Endodermal cell (in vitro differentiated cells): ENCODE measurements at places on chromosomes 1 and 21. TPM values are rescaled to one million over a fixed set of nuclear protein-coding genes. Genes with fewer than 3 reads are reported as not detected.

ARF1 gene
- total RNA-seq = 322 to 458 TPM (median 338 TPM) in 3 replicates

PLCH2 gene
- total RNA-seq = 0.21 to 0.31 TPM in 2 of 3 replicates, not detected in the other

- H3K4me3 ChIP-seq = no peak overlapping the region
- H3K27me3 ChIP-seq = no peaks in the 10 kb centered on the region
- no peaks in the 10 kb centered on the region for H3K36me3 ChIP-seq
- no peaks in the 10 kb centered on the region for H3K4me1 ChIP-seq
- DNase-seq = no peak
These were observed 54.6 kb upstream of the ACTRT2 start for GRCh38 chr1:2966449-2967328.

DNA sequence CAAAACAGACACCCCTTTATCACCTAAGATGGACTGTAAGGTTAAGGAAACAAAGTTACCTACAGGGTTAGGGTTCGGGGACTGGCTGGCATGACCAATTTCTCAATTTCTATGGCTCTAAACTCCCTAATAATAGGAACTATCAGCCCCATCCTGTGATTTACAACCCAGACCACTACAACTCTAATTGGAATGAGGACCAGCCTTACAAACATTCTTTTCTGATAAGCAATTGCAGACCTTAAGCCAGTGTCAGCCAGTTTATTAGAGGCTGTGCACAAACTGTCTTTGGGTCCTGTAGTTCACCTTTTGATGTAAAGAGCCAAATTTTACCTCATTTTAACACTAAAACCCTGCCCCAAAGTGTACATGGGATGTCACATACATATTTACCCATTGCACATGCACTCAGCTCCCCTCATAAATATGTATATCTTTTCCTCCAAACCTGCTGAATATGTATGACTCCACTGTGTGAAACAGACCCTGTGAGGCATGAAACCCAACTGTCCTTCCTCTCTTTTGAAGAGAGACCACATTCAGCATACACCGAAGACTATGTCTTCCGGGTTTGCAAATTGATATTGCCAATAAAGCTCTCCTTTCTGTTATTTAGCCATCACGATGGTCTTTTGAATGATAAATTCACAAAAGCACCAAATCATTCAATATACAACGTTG is 7.3 kb upstream of the APP start:
- H3K27me3 ChIP-seq = no peaks in the 10 kb centered on the region
- no peak overlapping the region for H3K27ac ChIP-seq
- no peak overlapping the region for H3K4me3 ChIP-seq
- H3K36me3 ChIP-seq = no peaks in the 10 kb centered on the region
- DNase-seq = no peak
- H3K4me1 ChIP-seq = no peaks in the 10 kb centered on the region

DNA sequence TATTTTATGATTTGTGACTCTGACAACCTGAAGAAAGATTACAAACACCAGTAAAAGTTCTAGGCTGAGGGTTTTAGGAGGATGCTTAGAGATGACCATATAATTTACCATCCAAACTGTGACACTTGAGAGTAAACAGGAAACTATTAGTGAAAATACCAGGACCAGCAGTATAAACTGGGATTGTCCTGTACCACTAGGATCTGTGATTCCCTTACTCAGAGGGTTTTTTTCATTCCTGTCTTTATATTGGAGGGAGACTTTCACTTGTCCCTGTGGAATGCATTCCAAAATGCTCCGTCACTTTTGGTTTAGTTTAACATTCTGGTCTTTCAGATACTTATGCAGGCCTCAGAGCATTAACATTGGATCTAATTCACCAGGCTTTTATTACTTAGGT is 482.9 kb downstream of the PTBP2 start:
- no peak for DNase-seq
- no peaks in the 10 kb centered on the region for H3K27me3 ChIP-seq

DNA sequence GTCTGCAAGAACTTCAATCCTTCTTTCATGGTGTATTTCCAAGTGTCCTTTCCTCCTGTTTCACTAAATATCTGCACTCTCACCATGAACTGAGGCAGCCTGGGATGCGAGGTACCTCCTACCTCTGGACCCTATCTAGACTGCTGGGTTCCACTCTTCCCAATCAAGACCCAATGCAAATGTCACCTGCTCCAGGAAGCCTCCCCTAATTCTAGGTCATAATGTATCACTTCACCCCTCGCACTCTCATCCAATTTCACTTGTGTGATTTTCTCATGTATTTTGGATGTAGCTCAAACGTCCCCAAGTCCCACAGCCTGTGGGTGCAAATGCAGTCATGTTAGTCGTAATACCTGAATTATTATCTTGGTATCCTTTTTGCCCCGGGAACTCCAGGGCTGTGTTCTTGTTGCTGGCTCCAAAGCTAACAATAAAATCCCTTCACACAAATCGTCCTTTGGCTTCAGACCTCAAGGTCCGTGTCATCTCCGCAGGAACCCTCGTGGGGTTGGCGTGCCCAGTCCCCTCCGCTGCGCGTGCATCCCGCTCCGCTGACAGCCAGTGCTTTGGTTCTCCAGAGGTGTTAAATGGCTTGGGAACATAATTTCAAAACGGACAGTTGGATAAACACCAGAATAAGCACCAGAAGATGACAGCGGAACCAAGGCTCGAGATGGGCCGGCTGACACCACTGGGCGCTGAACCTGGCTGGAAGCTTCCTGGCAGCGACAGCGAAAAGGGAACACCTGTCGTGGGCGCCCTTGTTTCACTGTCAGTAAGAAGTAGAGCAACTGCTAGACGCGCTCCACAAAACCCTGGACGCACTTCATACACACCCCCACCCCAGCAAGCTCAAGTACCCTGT is 1.0 kb upstream of the BACH1 start:
- no peak for DNase-seq
- peaks cover 13% of the 10 kb centered on the region for H3K4me1 ChIP-seq
- H3K36me3 ChIP-seq = no peaks in the 10 kb centered on the region
- peak overlapping the region; percentile 69 for H3K4me3 ChIP-seq
- H3K27ac ChIP-seq = no peak overlapping the region
- no peaks in the 10 kb centered on the region for H3K27me3 ChIP-seq

DNA sequence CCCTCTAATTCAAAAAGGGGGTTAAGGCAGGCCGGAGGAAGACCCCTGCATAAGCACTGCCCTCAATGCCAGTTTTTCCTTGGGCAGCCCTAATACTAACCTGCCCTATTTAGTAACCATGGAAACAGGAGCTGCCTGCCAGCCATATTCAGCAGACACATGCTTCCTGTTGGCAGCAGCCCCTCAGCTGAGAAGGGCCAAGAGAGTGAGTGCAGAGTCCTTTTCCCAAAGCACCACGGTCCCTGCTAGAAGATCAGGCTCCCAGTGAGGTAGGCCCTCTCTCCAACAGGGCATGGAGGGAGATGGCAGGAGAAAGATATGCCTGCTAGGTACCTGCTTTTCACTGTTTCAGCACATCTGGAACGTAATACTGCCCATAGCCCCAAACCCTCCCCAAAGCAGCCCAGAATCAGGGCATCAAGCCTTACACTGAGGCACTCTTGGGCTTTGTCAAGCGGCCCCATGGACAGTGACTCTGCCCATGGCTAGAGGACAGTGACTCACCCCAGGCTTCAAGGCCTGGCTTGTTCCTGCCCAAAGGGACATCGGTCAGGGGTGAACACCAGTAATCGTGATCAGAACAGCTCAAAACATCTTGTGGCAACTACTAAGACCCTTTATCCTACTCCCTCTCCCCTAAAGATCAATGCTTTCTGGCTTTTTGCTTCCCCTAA is 64.5 kb downstream of the BCAR3 start:
- H3K27ac ChIP-seq = peak overlapping the region; percentile 42
- peaks cover 44% of the 10 kb centered on the region for H3K4me1 ChIP-seq
- H3K4me3 ChIP-seq = peak overlapping the region; percentile 1
- H3K27me3 ChIP-seq = no peaks in the 10 kb centered on the region
- peaks cover 54% of the 10 kb centered on the region for H3K36me3 ChIP-seq

DNA sequence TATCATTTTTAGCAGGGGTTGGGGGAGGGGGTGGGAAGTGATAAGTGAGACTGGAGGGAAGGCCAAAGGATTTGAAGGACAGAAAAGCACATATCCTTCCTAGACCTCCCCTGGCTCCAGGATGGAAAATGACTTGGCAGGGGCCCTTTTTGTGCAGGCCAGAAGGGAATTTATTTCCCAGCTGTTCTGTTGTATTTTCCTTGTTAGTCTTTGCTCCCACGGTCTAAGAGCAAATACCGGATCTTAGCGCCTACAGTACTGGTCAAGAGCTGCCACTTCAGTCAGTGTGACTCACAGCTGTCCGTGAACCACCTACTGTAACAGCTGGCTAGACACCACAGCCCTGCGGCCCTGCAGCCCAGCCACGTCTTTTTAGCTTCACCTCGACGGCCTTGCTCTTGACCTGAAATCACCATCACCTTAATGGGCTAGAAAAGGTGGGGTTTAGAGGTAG is 51.0 kb upstream of the ERRFI1 start:
- H3K4me3 ChIP-seq = no peak overlapping the region
- peaks cover 13% of the 10 kb centered on the region for H3K4me1 ChIP-seq
- H3K27ac ChIP-seq = no peak overlapping the region
- no peaks in the 10 kb centered on the region for H3K27me3 ChIP-seq

DNA sequence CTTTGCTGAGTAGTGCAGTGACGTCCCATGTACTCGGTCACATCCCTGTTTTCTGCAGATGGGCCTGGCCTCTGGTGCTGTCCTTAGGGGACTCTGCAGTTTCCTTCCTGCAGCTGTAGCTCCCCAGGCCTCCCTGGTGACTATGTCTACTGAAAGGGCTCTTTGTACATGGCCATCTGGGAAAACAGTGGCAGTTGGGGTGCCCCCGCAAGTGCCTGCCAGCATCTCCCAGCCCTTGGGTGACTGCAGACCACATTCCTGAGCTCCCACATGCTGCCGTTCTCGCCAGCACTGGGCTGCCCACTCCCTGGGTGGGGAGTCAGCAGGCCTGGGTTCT is 37.5 kb upstream of the KCNA10 start:
- no peak overlapping the region for H3K4me3 ChIP-seq
- no peaks in the 10 kb centered on the region for H3K36me3 ChIP-seq
- H3K27ac ChIP-seq = no peak overlapping the region
- H3K4me1 ChIP-seq = no peaks in the 10 kb centered on the region
- peak; percentile 55 for DNase-seq

LCE3E gene
- not detected in 2 replicates for total RNA-seq

GRCh38 chr1:215133532-215133931 is 51.0 kb downstream of the KCNK2 start:
- H3K4me1 ChIP-seq = no peaks in the 10 kb centered on the region
- DNase-seq = no peak
- H3K36me3 ChIP-seq = no peaks in the 10 kb centered on the region
- no peak overlapping the region for H3K4me3 ChIP-seq

DNA sequence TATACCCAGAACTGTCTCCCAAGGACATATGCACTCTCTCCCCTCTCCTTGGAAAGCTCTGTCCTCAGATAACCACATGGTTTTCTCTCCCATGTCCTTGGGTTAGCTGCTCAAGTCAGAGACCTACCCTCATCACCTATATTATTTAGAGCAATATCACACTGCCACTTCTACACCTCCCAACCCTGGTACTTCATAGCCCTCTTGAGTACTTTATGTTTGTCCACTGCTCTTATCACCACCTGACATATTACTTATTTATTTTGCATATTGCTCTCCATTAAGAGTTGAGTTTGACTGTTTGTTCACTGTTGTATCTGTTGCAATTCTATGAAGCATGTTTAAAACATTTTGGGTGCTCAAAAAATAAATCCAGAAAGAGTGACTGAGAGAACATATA is 126.3 kb upstream of the ATP1B1 start:
- H3K27ac ChIP-seq = no peak overlapping the region
- no peaks in the 10 kb centered on the region for H3K36me3 ChIP-seq
- H3K4me3 ChIP-seq = no peak overlapping the region
- no peaks in the 10 kb centered on the region for H3K4me1 ChIP-seq
- no peak for DNase-seq

FLVCR1 gene
- total RNA-seq = 49.2 and 54.9 TPM in 2 replicates

GRCh38 chr1:118137900-118138299 is 47.1 kb downstream of the SPAG17 start:
- H3K27ac ChIP-seq = no peak overlapping the region
- H3K4me1 ChIP-seq = peaks cover 2% of the 10 kb centered on the region
- no peak overlapping the region for H3K4me3 ChIP-seq
- no peaks in the 10 kb centered on the region for H3K36me3 ChIP-seq
- no peak for DNase-seq

- peaks cover 3% of the 10 kb centered on the region for H3K4me1 ChIP-seq
- H3K4me3 ChIP-seq = no peak overlapping the region
- no peak for DNase-seq
These were observed 262.5 kb downstream of the GRIK1 start for GRCh38 chr21:29677326-29677725.

METTL18 gene
- total RNA-seq = 3.1 to 6.7 TPM (median 5.6 TPM) in 3 replicates

TMEM125 gene
- 11.7 and 15.6 TPM in 2 replicates for total RNA-seq

SLX9 gene
- 47.3 and 48.9 TPM in 2 replicates for total RNA-seq

DNA sequence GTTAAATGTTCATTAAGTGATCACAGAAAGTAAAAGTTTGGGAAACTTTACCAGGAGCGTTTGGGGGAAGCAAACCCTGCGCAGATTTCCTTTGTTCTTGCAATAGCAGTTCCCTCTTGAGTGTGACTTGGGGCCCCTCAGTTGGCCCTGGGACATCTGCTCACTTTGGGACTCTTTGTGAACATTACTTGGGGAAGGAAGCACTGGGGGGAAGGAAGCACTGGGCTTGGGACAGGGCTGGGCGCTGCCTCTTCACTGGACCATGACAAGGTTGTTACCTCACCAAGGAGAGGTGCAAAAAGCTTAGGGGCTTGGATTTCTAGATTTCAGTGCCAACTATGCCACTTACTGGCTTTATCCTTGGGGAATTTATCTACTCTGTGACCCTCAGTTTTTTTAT is 63.5 kb downstream of the ETS2 start:
- no peaks in the 10 kb centered on the region for H3K36me3 ChIP-seq
- no peak for DNase-seq
- no peaks in the 10 kb centered on the region for H3K27me3 ChIP-seq
- H3K4me3 ChIP-seq = no peak overlapping the region

- H3K27me3 ChIP-seq = no peaks in the 10 kb centered on the region
- H3K4me3 ChIP-seq = no peak overlapping the region
- no peaks in the 10 kb centered on the region for H3K4me1 ChIP-seq
These were observed 59.5 kb downstream of the PHACTR4 start for GRCh38 chr1:28428990-28429520.

NT5C1A gene
- 0.33 TPM in 1 of 3 replicates, not detected in the others for total RNA-seq

DNA sequence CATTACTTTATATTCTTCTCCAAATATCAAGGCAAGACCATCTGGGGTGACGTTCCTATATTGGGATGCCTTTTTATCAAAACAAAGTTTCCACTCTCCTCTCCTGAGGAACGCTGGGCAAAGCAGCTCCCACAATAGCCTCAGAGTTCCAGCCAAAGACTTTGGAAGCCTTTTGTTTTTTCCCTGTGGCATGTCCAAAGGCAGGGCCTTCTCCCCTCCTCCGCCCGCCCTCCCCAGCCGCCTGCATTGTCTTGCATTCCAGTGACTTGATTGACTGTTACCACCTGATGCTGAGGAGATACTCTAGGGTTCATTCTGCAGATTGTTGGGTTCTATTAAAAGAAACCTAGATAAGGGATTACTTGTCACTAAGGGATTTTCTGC is 43.5 kb downstream of the PROX1 start:
- H3K36me3 ChIP-seq = no peaks in the 10 kb centered on the region
- peak; percentile 89 for DNase-seq
- peak overlapping the region; percentile 63 for H3K4me3 ChIP-seq
- H3K27me3 ChIP-seq = no peaks in the 10 kb centered on the region
- H3K4me1 ChIP-seq = peaks cover 35% of the 10 kb centered on the region
- H3K27ac ChIP-seq = peak overlapping the region; percentile 10

BSND gene
- 0.15 to 0.20 TPM (median 0.16 TPM) in 3 replicates for total RNA-seq
